ENCODE measurements at places on chromosomes 3 and 15. TPM values are rescaled to one million over a fixed set of nuclear protein-coding genes. Genes with fewer than 3 reads are reported as not detected.

- H3K27ac ChIP-seq, result no peak overlapping the region
- no peak for DNase-seq
- no peak overlapping the region for H3K4me3 ChIP-seq
- no peaks in the 10 kb centered on the region for H3K36me3 ChIP-seq
Observed at GRCh38 chr3:107325446-107325845, 51.8 kb upstream of the CCDC54 start.

- no peaks in the 10 kb centered on the region for H3K36me3 ChIP-seq
- no peaks in the 10 kb centered on the region for H3K4me1 ChIP-seq
Observed at GRCh38 chr3:5840056-5840455, 652.5 kb downstream of the EDEM1 start.

The GHSR gene
- not detected for polyA plus RNA-seq

The ANKUB1 gene
- polyA plus RNA-seq, result not detected

GRCh38 chr3:133965013-133965570, 64.6 kb downstream of the SLCO2A1 start:
- no peak overlapping the region for H3K4me3 ChIP-seq
- DNase-seq, result peak; percentile 47
- no peaks in the 10 kb centered on the region for H3K36me3 ChIP-seq
- no peaks in the 10 kb centered on the region for H3K27me3 ChIP-seq
- no peak overlapping the region for H3K27ac ChIP-seq

The DNAJC19 gene
- polyA plus RNA-seq, result 31.5 TPM

GRCh38 chr3:158651192-158651591, 6.9 kb downstream of the GFM1 start:
- H3K4me3 ChIP-seq, result no peak overlapping the region
- H3K27ac ChIP-seq, result no peak overlapping the region
- peaks cover 5% of the 10 kb centered on the region for H3K36me3 ChIP-seq
- H3K27me3 ChIP-seq, result no peaks in the 10 kb centered on the region
- DNase-seq, result no peak

- peaks cover 4% of the 10 kb centered on the region for H3K36me3 ChIP-seq
- no peaks in the 10 kb centered on the region for H3K27me3 ChIP-seq
- H3K4me1 ChIP-seq, result peaks cover 22% of the 10 kb centered on the region
- DNase-seq, result no peak
- H3K27ac ChIP-seq, result no peak overlapping the region
Observed at GRCh38 chr3:47012342-47013230, 33.1 kb downstream of the NBEAL2 start.

The SNTN gene
- not detected for polyA plus RNA-seq

DNA sequence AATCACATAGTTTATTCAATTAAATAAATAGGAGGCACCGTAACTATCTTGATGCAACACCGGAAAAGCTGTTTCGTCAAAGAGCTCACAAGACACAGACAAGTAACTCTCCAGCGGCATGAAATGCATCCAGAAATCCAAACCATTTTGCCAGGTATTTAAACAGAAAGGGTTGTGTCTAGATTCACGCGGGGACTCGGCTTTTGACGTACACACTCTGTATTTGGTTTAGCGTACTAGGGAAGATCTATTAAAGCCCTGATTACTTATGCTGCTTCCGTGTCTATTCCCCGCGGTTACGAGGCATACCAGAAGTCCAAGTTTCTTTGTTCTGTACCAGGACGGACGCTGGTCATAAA, 718 bp downstream of the BNIP2 start:
- peak overlapping the region; percentile 100 for H3K27ac ChIP-seq
- H3K27me3 ChIP-seq, result no peaks in the 10 kb centered on the region
- H3K4me1 ChIP-seq, result peaks cover 21% of the 10 kb centered on the region
- peak overlapping the region; percentile 98 for H3K4me3 ChIP-seq
- peaks cover 2% of the 10 kb centered on the region for H3K36me3 ChIP-seq

GRCh38 chr3:43074901-43075689, 30.8 kb downstream of the POMGNT2 start:
- H3K4me3 ChIP-seq, result no peak overlapping the region
- no peak overlapping the region for H3K27ac ChIP-seq
- H3K36me3 ChIP-seq, result no peaks in the 10 kb centered on the region
- H3K4me1 ChIP-seq, result no peaks in the 10 kb centered on the region
- H3K27me3 ChIP-seq, result no peaks in the 10 kb centered on the region
- DNase-seq, result peak; percentile 68

DNA sequence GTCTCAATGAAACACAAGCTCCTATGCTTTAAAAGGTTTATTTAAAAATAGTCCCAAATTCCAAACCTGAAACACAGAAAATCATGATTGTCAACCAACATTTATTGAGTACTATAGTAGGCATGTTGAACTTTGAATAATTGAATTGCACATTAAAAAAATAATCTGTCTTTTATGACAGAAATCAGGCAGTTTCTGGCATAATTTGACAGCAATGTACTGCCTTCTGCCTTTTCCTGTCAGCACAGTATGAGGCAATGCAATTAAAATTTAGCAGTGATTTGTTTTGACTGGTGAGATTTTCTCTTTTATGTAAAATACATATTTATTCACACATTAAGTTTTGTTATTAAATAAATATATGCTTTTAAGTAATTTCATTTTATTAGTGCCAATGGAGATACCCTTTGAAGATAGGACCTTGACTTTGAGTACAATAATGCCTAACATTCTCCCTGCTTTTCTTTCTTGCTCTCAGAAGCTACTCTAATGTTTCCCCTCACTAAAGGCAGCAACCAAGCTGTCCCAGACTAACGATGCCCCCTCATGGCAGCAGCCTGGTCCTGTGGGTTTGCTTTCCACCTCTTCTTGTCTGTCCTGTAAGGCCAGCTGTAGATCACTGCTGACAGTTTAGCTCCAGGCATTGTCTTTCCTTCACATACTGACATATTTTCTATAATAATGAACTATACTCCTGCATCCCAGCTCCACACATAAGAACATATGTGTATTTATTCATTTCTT, 346.7 kb downstream of the IL20RB start:
- no peak overlapping the region for H3K4me3 ChIP-seq
- no peak for DNase-seq
- H3K27me3 ChIP-seq, result no peaks in the 10 kb centered on the region
- no peaks in the 10 kb centered on the region for H3K36me3 ChIP-seq
- no peaks in the 10 kb centered on the region for H3K4me1 ChIP-seq
- H3K27ac ChIP-seq, result no peak overlapping the region

DNA sequence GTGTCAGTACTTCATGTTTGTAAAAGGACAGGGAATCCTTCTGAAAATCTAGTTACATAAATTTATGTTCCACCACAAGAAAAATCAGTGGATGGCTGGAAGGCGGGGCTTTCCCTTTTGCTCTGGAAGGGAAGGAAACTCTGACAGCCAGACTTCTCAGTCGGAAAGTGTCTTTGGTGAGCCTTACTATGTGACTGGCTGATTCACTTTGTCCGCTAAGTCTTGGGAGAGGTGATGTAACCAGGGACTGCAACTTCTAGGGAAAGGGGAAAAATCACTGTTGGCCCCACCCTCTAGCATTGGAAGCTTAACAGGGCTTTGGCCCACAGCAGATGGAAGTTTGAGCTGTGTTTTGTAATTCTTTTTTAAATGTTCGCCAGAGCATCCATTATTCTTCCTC, 281.4 kb upstream of the CTDSPL start:
- no peak for DNase-seq
- no peak overlapping the region for H3K27ac ChIP-seq
- H3K27me3 ChIP-seq, result no peaks in the 10 kb centered on the region
- H3K4me3 ChIP-seq, result no peak overlapping the region
- no peaks in the 10 kb centered on the region for H3K36me3 ChIP-seq

- DNase-seq, result peak; percentile 85
- no peaks in the 10 kb centered on the region for H3K27me3 ChIP-seq
- H3K4me1 ChIP-seq, result peaks cover 17% of the 10 kb centered on the region
- H3K27ac ChIP-seq, result peak overlapping the region; percentile 87
- no peaks in the 10 kb centered on the region for H3K36me3 ChIP-seq
Observed at GRCh38 chr3:99504258-99504657, 134.1 kb upstream of the COL8A1 start.

- H3K36me3 ChIP-seq, result no peaks in the 10 kb centered on the region
- no peaks in the 10 kb centered on the region for H3K27me3 ChIP-seq
- H3K4me1 ChIP-seq, result no peaks in the 10 kb centered on the region
- peak; percentile 4 for DNase-seq
- H3K4me3 ChIP-seq, result no peak overlapping the region
- H3K27ac ChIP-seq, result no peak overlapping the region
Observed at GRCh38 chr15:101852356-101852755, 40.4 kb downstream of the OR4F15 start.

The AMT gene
- 2.7 TPM for polyA plus RNA-seq

GRCh38 chr3:89227634-89228033, 120.2 kb downstream of the EPHA3 start:
- no peaks in the 10 kb centered on the region for H3K4me1 ChIP-seq
- no peaks in the 10 kb centered on the region for H3K36me3 ChIP-seq
- H3K4me3 ChIP-seq, result no peak overlapping the region

- H3K27ac ChIP-seq, result peak overlapping the region; percentile 95
Observed at GRCh38 chr3:152266221-152266995, 2.3 kb upstream of the MBNL1 start.

The IGDCC3 gene
- polyA plus RNA-seq, result not detected

GRCh38 chr3:178097576-178097975, 438.7 kb upstream of the KCNMB2 start:
- no peaks in the 10 kb centered on the region for H3K4me1 ChIP-seq
- no peaks in the 10 kb centered on the region for H3K27me3 ChIP-seq
- H3K4me3 ChIP-seq, result no peak overlapping the region
- no peak overlapping the region for H3K27ac ChIP-seq
- peak; percentile 85 for DNase-seq

- H3K4me3 ChIP-seq, result no peak overlapping the region
- H3K27ac ChIP-seq, result no peak overlapping the region
- no peaks in the 10 kb centered on the region for H3K36me3 ChIP-seq
Observed at GRCh38 chr15:69724333-69724732, 271.7 kb downstream of the RPLP1 start.

The LRRIQ4 gene
- polyA plus RNA-seq, result 0.05 TPM

- no peak overlapping the region for H3K4me3 ChIP-seq
- peak overlapping the region; percentile 97 for H3K27ac ChIP-seq
- no peaks in the 10 kb centered on the region for H3K27me3 ChIP-seq
- H3K36me3 ChIP-seq, result peaks cover 2% of the 10 kb centered on the region
Observed at GRCh38 chr3:11600501-11601282, 43.0 kb downstream of the VGLL4 start.

The LRTM1 gene
- 0.43 TPM for polyA plus RNA-seq

The MKRN2OS gene
- polyA plus RNA-seq, result not detected

The SLC28A2 gene
- polyA plus RNA-seq, result not detected

DNA sequence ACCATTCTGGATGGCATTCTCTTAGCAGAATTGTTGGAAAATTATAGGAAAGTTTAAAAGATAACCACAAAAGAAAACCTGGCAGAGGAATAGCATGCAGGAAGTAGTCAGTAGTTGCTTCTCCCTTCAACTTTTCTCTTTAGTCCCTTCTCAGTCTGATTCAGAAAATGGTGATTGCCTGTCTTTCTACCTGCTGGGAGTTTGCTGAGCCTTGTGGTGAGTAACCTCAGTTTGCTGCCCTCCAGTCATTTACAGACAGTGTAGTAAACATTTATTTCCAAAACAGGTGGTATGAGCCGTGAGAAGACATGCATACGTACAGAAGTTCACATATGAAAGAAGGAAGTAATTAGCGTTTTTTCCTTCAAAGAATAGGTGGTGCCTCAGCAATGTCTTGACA, 224.7 kb upstream of the POU1F1 start:
- H3K27ac ChIP-seq, result no peak overlapping the region
- no peaks in the 10 kb centered on the region for H3K36me3 ChIP-seq
- no peaks in the 10 kb centered on the region for H3K4me1 ChIP-seq

DNA sequence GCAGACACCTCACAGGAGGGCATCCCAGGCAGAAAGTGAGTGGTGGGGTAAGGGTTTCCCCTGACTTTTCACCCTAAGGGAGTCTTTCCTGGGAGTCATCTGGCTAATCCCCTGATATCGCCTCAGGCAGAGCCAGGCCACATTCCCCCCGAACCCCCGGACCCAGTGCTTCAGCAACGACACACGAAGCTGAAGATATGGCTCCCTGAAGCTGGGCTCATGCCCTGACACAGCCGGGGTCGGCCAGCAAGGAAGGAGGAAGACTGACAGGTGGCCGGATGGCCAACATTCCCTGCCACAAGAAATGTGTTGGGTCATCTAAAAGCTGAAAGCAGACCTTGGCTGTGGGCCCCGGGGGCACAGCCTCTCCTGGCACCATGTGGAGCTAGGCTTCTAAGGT, 14.4 kb downstream of the CHST13 start:
- H3K27ac ChIP-seq, result no peak overlapping the region
- H3K4me3 ChIP-seq, result no peak overlapping the region
- no peaks in the 10 kb centered on the region for H3K36me3 ChIP-seq
- peaks cover 15% of the 10 kb centered on the region for H3K4me1 ChIP-seq
- peaks cover 26% of the 10 kb centered on the region for H3K27me3 ChIP-seq

The CCRL2 gene
- 3.7 TPM for polyA plus RNA-seq

GRCh38 chr3:135792858-135793475, 172.6 kb upstream of the PPP2R3A start:
- H3K4me3 ChIP-seq, result no peak overlapping the region
- no peaks in the 10 kb centered on the region for H3K4me1 ChIP-seq
- no peaks in the 10 kb centered on the region for H3K27me3 ChIP-seq

DNA sequence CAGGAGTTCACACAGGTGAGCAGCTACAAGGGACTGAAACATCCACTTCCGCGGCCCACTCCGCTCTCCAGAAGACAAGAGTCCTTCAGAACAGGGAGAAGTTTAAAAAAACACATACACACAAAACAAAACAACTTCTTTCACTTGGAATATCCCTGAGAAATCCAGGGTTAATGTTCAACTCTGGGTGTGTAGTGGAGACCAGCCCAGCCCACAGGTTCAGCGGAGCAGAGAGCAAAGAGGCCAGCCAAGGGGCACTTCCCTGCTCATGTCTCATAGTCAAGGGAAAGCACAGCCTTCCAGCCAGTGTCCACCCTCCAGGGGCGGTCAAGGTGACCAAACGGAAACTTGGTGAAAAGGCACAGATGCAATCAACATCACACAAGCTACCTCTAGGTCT, 41.6 kb downstream of the WNT5A start:
- no peaks in the 10 kb centered on the region for H3K36me3 ChIP-seq
- no peak for DNase-seq
- H3K4me3 ChIP-seq, result no peak overlapping the region
- no peaks in the 10 kb centered on the region for H3K27me3 ChIP-seq
- H3K27ac ChIP-seq, result no peak overlapping the region
- H3K4me1 ChIP-seq, result no peaks in the 10 kb centered on the region

The DAZL gene
- 0.34 TPM for polyA plus RNA-seq

DNA sequence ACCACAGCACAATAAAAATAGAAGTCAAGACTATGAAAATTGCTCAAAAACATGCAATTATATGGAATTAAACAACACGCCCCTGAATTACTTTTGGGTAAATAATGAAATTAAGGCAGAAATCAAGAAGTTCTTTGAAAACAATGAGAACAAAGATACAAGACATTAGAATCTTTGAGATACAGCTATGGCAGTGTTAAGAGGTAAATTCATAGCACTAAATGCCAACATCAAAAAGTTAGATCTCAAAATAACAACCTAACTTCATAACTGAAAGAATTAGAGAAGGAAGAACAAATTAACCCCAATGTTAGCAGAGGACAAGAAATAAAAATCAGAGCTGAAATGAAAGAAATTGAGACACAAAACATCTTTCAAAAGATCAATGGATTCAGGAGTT, 86.6 kb upstream of the UBP1 start:
- DNase-seq, result no peak
- no peaks in the 10 kb centered on the region for H3K27me3 ChIP-seq
- no peaks in the 10 kb centered on the region for H3K36me3 ChIP-seq
- no peaks in the 10 kb centered on the region for H3K4me1 ChIP-seq

The BOC gene
- polyA plus RNA-seq, result 4.2 TPM

The LMAN1L gene
- polyA plus RNA-seq, result not detected

The ATP1B3 gene
- 257 TPM for polyA plus RNA-seq
